Caco-2 (cell line): ENCODE measurements at places on chromosomes 16 and 17. TPM values are rescaled to one million over a fixed set of nuclear protein-coding genes. Genes with fewer than 3 reads are reported as not detected.
A peak's percentile ranks its signal among the peaks of the same experiment; 100 is the strongest.

The CCL1 gene
- total RNA-seq: not detected in 2 replicates

The ADAP2 gene
- 1.8 and 3.1 TPM in 2 replicates for total RNA-seq

GRCh38 chr17:71866095-71866494 lies 254.7 kb upstream of the SOX9 start:
- DNase-seq: no peak

The TNP2 gene
- not detected in 2 replicates for total RNA-seq

The WFIKKN2 gene
- not detected in 2 replicates for total RNA-seq

GRCh38 chr17:81404558-81405165 lies 9.4 kb downstream of the BAHCC1 start:
- no peak for DNase-seq

The SLC38A8 gene
- 0.79 and 2.1 TPM in 2 replicates for total RNA-seq

DNA sequence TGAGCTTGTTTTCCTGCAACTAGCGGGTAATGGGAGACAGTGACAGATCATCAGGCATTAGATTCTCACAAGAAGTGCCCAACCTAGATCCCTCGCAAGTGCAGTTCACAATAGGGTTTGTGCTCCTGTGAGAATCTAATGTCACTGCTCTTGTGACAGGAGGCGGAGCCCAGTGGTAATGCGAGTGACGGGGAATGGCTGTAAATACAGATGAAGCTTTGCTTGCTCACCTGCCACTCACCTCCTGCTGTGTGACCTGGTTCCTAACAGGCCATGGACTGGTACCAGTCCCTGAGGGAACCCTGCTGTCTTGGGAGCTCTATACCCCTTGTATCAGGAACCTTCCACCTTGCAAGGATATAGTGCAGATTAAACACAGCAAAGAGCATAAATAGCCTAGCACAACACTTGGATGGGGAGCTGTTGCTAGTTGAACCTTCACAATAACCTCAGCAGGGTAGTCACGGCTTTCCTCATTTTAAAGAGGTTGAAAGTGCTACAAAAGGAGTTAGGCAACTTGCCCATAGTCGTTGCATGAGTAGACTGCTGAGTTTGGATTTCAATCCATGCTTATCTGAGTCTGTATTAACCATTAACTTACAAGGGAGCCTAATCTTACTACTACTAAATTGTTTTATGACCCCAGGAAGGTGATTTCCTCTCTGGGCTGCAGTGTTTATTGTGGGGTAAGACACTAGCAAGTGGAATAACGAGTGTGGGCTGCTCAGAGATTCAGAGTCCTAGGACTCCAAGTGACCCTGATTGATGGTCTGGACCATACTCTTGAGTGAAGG lies 156.6 kb upstream of the ZFHX3 start:
- peak; percentile 83 for DNase-seq

DNA sequence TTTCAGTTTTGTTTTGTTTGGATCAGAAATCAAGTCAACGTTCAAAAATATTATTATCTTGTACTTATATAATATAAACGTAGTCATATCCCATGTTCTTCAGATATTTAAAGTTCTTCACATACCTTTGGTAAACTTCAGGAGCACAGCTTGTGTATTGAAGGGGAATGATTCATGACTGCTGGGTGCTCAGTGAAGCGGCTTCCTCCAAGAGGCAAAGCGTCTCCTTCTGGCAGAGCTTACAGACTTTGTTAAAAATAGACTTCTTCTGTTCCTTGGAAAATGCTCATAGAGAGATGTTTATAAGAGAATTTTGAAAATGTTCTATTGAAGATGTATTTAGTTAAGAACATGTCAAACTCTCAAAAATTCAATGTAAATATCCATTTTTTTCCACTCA lies 155.6 kb upstream of the CNTNAP4 start:
- DNase-seq: no peak

DNA sequence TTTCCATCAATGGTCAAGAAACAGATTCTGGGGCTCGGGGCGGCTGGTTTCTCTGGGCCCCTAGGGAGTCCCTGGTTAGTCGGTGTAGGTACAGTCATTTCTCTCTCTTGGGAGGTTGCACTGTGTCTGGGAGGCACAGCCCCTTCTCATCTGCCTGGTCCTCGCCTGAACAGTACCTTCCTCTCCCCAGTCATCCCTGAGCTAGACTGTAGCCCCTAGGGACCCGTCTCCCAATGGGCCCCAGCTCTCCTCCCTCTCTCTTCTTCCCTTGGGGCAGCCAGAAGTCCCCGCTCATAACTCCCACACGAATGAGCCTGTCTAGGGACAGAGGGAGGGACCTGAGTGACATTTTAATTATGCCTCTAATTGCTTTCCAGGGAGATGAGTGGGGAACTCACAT lies 20.2 kb upstream of the CPSF4L start:
- DNase-seq: no peak

- no peak for DNase-seq
Observed at GRCh38 chr17:75751676-75752404, 13.2 kb downstream of the GALK1 start.

- no peak for DNase-seq
Observed at GRCh38 chr17:40103688-40104087, 3.3 kb upstream of the NR1D1 start.

The NPIPB9 gene
- total RNA-seq: 0.45 and 0.77 TPM in 2 replicates

DNA sequence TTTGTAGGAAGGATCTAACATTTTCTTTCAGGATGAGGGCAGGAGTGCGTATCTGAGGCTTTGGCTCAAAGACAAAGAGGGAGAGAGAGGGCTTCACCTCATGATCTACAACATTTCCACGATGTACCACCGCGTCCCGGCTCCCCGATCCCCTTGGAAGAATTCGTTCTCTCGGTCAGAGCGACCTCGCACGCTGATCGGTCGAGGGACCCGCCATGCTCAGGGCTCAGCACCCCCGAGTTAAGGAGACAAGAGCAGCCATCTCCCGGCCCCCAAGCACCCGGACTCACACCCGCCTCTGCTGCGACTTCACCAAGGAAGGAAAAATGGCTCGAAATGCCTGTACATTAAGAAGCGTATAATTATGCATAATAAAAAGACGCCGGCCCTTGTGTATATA lies 89.5 kb upstream of the RPL38 start:
- no peak for DNase-seq

- DNase-seq: no peak
Observed at GRCh38 chr17:17114592-17115225, 72.5 kb downstream of the MPRIP start.

GRCh38 chr16:29789775-29790182 lies 772 bp upstream of the KIF22 start:
- DNase-seq: no peak

- no peak for DNase-seq
Observed at GRCh38 chr17:76237859-76238313, 2.4 kb downstream of the RNF157 start.

GRCh38 chr17:10001306-10001873 lies 96.3 kb upstream of the RCVRN start:
- DNase-seq: no peak

- DNase-seq: no peak
Observed at GRCh38 chr16:47142486-47142820, 1.3 kb downstream of the NETO2 start.

- DNase-seq: no peak
Observed at GRCh38 chr17:76276461-76277299, 11.5 kb downstream of the UBALD2 start.

DNA sequence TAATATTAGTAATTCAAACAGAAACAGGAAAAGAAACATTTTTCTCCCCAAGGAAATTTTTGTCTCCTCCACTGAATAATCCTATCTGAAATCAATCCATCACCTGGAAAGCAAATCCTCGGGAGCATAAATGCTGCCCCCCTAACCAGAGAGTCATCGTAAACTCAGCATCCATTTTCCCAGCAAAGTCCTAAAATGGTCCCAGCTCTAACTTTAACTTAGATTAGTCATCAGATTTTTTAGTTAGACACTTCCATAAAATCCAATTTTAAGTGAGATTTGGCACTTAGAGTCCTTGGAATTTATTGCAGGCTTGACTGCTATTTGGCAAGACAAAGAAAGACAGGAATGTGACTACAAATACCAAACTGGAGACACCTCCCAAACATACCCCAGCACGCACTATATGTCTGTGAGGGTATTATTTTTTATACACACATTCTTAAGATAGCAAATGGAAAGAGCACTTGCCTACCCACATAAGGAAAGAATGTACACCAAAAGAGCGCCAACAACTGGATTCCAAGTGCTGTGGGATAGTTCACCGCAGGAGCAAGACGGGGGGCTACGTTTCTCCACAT lies 15.4 kb downstream of the SCO1 start:
- no peak for DNase-seq

DNA sequence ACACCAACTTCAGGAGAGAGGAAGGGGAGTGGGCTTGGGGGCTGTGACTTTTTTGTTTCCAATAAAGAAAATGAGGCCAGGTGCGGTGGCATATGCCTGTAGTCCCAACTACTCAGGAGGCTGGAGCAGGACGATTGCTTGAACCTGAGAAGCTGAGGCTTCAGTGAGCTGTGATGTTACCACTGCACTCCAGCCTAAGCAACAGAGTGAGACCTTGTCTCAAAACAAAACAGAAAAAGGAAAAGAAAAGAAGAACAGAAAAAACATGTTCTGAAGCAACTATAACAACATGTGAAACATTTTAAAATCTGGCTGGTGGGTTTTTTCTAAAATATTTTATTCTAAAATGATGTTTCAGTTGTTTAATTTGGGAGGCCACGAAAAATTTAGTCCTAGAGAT lies 554.0 kb upstream of the ZFHX3 start:
- DNase-seq: no peak

DNA sequence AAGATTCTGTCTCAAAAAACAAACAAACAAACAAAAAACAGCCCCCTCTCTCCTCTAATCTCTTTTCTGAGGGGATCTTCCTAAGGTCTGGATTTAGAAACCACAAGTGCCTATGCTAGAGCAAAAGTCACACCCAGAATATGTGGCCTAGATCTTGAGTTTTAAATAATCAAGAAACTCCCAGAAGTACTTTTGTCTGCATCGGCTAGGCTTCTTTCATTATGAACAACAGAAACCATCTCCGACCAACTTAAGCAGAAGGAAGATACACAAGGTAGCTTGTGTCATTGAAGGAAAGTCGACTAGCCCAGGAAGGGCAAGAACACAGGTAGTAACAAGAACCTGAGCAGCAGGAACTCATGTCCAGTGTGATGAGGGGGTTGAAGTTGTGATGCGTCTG lies 73.9 kb upstream of the KIFC3 start:
- no peak for DNase-seq
